ENCODE measurements at places on chromosomes 4 and X.

- DNase-seq, result no peak
Measured at GRCh38 chr4:81675791-81676393, 204.2 kb upstream of the RASGEF1B start.

- DNase-seq, result no peak
Measured at GRCh38 chrX:19560611-19561010, 45.3 kb upstream of the MAP3K15 start.

DNA sequence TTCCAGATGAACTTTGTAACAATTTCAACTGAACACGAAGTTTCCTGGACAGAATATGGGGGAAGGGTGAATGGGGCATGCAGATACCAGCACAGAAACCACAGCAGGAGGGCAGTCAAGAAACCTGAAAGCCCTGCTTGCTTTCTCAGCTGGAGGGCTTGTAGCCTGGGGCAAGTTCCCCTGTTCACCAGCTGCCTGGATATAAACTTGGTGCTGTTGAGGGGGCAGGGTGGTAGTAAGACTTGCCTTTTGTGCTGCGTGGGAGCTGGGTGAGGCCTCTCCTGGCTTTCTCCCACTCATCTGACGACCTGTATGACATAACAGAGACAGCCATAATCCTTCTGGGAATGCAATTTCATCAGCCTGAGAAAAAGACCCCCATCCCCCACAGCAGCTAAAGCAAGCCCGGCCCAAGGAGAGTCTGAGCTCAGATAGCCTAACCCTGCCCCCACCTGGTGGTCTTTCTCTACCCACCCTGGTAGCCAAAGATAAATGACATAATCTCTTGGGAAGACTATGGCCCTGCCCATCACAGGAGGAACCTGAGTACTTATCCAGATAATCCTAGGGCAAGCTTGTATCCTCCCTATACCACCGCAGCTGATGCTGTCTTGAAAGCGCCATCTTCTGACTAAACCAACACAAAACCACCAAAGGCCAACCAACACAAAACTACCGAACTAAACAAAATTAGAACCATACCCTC lies 234.3 kb downstream of the LAS1L start:
- DNase-seq, result no peak

- no peak for DNase-seq
Measured at GRCh38 chr4:53707491-53707890, 116.2 kb upstream of the LNX1 start.

DNA sequence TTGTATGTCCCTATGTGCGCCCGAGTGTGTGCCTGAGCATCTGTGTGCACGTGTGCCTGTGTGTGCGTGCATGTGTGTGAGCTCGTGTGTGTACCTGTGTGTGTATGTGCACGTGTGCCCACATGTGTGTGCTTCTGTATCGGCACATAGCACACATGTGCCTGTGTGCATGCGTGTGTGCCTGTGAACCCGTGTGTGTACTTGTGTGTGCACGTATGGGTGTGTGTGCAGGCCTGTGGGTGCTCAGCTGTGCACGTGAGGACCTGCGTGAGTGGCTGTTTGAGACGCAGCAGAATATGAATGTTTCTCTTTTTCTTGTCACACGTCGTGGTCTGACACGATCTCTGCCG lies 4.3 kb downstream of the AKAP17A start:
- no peak for DNase-seq

DNA sequence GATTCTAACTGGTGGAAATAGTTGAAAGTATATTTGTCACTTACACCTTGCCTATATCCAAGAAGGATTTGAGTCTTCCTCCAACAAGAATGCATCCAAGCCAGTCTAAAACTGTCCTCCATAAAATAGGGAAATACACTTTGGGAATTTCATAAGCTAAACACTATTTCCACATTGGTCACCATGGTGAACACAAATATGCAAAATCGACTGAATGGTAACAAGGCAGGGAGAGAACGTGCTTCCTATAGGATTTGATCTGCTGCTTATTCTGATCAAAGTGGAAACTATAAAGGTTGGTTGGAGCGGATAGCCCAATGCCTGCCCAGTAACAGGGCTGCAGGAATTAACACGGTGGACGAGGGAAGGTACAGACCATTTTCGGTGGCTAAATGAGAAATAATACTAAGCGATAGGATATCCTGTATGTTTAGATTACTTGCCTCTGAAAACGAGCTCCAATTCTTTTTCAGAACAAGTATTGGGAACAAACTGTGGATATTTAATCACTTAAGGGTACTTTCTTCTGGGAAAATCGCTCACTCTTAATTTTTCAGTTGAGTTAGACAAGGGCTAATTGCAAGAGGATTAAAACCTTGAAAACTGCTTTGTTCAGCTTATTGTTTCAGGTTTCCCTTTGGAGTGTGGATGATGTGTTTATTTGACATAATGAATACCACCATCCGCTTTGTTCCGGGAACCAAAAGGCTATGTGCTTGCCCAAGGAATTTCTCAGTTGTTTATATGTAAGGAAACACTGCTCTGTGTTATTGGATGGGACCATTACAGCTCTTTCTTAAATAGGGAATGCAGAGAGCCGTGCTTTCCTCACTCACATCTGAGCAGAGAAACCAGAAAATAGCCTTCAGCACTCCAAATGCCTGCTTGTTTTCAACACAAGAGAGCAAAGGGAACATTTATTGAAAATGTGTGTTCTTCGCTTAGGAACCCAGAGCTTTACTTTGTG lies 194.4 kb downstream of the CBR4 start:
- no peak for DNase-seq

- no peak for DNase-seq
Measured at GRCh38 chr4:147740176-147740575, 8.3 kb downstream of the ARHGAP10 start.

GRCh38 chrX:5829469-5829868 lies 399.2 kb downstream of the NLGN4X start:
- DNase-seq, result no peak

GRCh38 chr4:99202536-99202935 lies 16.5 kb downstream of the ADH6 start:
- DNase-seq, result no peak

DNA sequence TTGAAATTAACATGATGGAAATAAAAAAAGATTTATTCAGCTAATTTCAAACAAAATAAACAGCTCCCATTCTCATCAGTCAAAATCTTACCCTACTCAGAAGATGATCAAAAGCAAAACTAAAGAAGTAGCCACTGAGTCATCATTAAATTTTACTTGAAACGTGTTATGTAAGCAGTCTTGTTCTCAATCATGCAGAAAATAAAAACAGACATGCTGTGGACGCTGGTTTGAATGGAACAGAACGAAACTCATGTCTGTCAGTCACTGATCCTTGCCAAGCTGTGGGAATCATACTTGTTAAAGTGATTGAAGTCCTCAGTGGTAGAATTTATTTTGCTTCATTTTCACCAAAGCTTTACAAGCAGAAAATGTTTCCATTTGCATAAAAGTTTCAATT lies 77.2 kb upstream of the TLR3 start:
- no peak for DNase-seq

DNA sequence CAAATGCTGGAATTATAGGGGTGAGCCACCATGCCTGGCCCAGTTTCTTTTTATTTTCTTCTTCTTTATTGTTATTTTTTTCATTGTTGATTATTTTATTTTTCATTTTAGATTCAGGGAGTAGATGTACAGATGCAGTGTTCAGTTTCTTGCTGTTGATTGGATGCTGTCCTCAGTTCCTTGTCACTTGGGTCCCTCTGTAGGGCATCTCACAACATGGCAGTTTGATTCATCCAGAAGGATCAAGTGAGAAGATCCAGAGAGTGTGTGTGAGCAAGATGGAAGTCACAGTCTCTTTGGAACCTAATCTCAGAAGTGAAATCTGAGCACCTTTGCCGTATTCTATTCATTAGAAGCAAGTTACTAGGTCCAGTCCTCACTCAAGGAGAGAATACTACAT lies 20.9 kb downstream of the HMGB3 start:
- DNase-seq, result no peak

DNA sequence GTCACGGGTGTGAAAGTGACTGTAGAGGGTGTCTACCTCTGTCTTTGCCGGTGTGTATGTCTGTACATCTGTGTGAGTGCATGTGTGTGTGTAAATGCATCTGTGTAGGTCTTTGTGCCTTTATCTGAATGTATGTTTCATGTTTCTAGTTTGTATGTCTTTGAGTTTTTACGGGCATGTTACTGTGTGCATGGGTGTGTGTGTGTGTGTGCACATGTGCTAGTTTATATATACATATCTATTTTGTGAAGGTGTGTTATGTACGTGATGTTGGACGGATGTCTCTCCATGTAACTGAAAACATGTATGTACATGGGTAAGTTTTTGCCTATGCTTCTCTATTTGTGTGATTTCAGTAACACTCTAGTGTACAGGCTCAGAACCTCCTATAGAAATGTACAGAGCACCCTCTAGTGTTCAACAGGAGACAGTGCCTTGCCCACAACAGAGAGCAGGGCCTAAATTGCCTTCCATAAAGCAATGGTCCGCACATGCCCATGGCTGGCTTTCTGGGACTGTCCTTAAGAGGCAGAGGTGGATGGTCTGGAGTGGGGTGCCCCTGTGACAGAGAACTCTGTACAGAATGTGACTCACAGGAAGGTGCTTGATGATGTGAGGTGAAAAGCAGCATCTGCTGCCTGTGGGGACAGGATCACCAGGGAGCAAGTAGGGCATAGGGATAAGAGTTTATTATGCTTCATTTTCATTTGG lies 343.5 kb downstream of the RAPGEF2 start:
- no peak for DNase-seq

DNA sequence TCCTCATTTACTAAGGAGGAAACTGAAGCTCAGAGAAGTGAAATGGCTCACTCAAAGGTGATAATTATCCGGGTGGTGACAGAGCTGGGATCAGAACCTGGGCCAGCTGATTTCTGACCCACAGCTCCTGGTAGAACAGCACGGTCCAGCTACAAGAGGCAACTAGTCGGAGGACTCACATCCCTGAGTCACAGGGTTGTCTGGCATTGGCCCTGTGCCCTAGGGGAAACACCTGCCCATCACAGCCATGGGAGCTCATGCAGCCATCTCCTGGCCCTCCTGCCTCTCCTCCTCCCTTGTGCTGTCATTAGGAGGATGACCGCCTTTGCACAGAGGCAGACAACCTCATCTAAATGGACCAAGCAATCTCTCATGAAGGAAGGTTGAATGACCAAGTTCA lies 115.2 kb upstream of the TSPAN5 start:
- no peak for DNase-seq

- no peak for DNase-seq
Measured at GRCh38 chr4:48896845-48897244, 9.7 kb downstream of the OCIAD2 start.

DNA sequence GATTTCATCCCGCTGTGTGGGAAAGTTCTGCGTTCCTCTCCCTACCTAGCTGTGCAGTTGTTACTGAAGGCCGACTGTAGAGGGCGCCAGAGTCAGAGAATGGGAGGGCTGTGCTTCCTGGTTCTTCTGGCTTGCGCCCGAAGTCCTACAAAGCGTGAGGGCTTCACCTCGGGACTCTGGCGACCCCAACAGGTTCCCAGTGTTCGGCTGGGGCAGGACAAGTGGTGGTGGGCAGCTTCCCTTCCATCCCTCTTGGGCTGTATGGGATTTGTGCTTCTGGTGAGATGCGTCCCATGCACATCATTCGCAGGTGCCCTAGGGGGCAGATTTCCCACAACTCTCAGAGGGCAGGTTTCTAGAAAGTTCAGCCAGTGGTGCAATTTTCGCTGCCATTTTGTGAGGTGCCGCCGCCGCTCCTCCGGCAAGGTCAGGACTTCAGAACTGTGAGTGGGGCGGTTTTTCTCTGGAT lies 27.3 kb downstream of the CT45A1 start:
- peak; percentile 37 for DNase-seq

DNA sequence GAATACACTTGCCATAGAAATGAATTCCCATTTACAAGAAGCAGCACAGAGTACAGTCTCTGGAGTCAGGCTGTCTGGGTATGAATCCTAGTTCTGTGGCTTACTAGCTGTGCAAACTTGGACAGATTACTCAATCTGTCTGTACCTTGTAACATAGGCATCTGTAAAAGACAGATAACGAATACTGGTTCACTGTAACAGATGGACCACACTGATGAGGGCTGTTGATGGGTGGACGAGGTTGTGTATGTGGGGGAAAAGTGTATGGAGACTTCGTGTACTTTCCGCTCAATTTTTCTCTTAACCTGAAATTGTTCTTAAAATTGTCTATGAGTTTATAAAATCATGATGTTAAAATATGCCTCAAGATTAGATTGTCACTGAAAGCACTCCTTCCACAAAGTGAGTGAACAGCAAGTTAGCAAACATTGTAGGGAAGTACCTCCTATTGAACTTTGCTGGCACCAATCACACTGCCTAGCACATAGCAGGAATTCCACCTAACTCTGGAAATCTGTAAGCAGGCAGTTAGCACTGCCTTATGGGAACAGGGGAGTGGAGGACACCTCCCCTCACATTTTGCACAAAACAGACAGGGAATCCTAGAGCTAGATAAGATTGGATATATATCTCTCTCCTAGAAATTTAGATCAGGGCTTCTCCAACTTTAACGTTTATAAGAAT lies 6.5 kb upstream of the EXOSC9 start:
- DNase-seq, result no peak

DNA sequence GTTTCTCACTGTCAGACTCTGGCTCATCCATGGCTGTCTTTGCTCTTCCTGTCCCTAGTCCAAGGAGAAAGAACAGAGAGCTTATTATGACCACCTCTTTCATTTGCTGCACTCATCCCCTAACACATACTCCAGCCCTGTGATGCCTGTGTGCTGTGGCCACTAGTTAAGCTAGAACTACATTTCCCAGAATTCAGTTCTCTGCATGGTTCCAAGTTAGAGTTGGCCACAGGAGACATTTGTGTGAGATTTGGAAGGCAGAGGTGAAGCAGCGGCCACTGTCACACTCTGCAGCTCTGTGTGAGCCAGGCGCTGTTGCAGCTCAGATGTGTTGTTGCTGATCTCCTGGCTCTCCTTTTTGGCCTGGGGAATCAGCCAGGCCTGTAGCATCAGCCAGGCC lies 188.2 kb upstream of the ATP6AP2 start:
- no peak for DNase-seq

DNA sequence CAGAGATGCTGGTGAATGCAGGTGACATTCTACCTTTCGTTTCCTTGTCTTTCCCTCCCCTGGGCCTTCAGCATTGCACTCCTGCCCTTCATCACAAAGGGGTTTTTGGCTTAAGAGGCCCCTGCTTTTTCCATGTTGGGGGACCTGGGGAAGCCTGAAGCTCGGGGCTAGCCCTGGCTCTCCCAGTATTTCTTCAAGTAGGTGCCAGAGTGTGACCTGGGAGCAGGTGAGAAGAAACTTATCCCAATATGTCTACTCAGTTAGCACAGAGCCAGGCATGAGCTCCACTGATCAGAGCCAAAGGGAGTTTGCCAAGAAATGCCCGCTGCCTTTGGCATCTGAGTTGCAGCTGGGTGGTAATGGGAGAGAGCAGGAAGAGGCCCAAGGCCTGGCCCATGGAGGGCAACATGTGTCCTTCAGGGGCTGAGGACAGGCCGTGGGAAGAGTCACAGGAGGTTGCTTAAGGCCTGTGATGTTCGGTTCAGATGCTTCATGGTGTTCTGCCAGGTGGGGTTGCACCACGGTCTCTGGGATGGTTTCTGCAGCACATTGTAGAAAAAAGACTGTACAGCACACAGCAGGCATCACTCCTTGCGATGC lies 7.6 kb downstream of the PRRG3 start:
- no peak for DNase-seq

GRCh38 chr4:74891037-74891436 lies 41.9 kb upstream of the PARM1 start:
- no peak for DNase-seq

All from T-helper 2 cell (primary cell).